ENCODE measurements at places on chromosomes 13 and 19.

- peak; percentile 16 for DNase-seq
These were observed 46.0 kb downstream of the MICU2 start for GRCh38 chr13:21557995-21558394.

GRCh38 chr13:100547791-100548201 is 40.8 kb downstream of the GGACT start:
- no peak for DNase-seq

GRCh38 chr13:93169980-93170379 is 56.6 kb upstream of the GPC6 start:
- peak; percentile 13 for DNase-seq

- DNase-seq, result no peak
These were observed 90.8 kb upstream of the SLC10A2 start for GRCh38 chr13:103157016-103157415.

GRCh38 chr19:55094456-55095259 is 19.0 kb downstream of the EPS8L1 start:
- DNase-seq, result no peak

DNA sequence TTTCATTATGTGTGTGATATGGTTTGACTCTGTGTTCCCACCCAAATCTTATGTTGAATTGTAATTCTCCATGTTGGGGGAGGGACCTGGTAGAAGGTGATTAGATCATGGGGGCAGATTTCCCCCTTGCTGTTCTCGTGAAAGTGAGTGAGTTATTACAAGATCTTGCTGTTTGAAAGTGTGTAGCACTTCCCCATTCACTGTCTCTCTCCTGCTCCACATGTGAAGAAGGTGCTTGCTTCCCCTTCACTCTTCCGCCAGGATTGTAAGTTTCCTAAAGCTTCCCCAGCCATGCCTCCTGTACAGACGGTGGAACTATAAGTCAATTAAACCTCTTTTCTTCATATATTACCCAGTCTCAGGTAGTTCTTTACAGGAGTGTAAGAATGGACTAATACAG is 54.3 kb upstream of the SERTM1 start:
- no peak for DNase-seq
